ENCODE measurements at places on chromosomes 13 and 19. TPM values are rescaled to one million over a fixed set of nuclear protein-coding genes. Genes with fewer than 3 reads are reported as not detected.

CALR3 gene
- not detected for total RNA-seq

PDE4C gene
- total RNA-seq, result 0.66 TPM

SIGLECL1 gene
- total RNA-seq, result not detected

FGF9 gene
- 1.2 TPM for total RNA-seq

PSG4 gene
- total RNA-seq, result not detected

ZNF418 gene
- 21.2 TPM for total RNA-seq

F7 gene
- total RNA-seq, result not detected

ACER1 gene
- not detected for total RNA-seq

ANGPTL4 gene
- total RNA-seq, result 37.9 TPM

DNA sequence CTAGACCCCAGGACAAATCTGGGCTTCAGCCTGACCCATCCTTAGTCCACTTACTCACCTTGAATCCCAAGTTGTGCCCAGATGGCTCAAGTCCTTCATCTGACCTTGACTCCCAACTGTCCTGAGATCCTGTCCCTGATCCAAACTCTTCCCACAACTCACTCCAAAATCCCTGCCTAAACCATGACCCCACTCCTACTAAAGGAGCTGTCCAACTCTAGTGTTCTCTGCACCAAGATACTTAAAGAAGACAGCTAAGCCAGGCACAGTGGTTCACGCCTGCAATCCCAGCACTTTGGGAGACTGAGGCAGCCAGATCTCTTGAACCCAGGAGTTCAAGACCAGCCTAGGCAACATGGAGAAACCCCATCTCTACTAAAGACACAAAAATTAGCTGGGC lies 8.5 kb downstream of the POU2F2 start:
- no peak for DNase-seq

- no peak for DNase-seq
These were observed 31.3 kb downstream of the TEX26 start for GRCh38 chr13:30963791-30964190.

GRCh38 chr19:19443902-19444680 lies 38.6 kb downstream of the GATAD2A start:
- no peak for DNase-seq

DNA sequence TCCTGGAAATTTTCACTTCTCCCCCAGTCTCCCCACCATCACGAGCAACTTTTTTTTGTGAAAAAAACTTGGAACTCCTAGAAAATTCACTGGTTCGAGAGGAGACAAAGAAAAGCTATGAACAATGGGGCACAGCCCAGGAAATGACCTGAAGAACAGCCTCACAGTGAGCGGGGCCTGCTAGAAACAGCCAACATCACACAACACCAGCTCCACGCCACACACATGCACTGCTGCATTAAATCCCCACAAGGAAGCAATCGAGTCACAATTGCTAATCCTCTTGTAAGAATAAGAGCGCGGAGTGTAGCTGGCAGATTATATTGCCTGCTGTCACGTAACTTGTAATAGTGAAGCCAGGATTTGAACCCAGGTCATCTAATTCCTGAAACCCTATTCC lies 48.8 kb downstream of the SLC7A1 start:
- DNase-seq, result no peak

- no peak for DNase-seq
These were observed 4.3 kb downstream of the NACC1 start for GRCh38 chr19:13122275-13122878.

DNA sequence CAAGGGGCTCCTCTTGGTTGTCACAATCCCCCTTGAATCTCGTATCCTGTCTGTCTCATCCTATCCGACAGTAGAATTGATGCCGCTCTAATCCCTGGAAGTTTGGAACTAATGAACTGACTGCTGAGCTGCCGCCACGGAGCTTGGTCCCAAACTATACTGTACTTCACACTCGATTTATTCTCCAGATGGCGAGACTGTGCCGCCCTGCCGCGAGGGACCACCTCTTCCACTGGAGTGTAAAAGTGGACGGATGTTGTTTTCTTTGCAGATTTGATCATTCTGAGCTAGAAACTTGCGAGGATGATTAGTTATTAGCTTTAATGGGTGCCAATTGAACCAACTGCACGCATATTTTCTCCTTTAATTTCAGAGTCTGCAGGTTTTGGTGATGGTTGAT lies 117.2 kb downstream of the ZIC5 start:
- DNase-seq, result no peak

GRCh38 chr19:23991170-23991569 lies 76.5 kb downstream of the ZNF726 start:
- no peak for DNase-seq

- DNase-seq, result no peak
These were observed 261.7 kb downstream of the ITGBL1 start for GRCh38 chr13:101714195-101714594.

DNA sequence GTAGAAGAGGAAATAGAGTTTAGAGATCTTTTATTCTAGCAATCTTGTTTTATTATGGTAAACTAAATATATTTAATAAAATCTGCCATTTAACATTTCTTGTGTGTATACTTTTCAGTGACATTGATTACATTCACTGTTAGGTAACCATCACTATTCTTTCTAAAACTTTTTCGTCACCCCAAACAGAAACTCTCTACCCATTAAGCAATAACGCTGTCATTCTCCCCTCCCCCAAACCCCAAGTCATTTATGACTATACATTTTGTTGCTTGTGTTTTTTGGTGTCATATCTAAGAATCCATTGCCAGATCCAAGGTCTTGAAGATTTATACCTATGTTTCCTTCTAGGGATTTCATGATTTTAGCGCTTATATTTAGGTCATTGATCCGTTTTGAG lies 10.6 kb downstream of the URI1 start:
- no peak for DNase-seq

GRCh38 chr19:1206150-1206863 lies 729 bp downstream of the STK11 start:
- no peak for DNase-seq

GRCh38 chr13:28636069-28636468 lies 22.9 kb upstream of the POMP start:
- DNase-seq, result no peak

DNA sequence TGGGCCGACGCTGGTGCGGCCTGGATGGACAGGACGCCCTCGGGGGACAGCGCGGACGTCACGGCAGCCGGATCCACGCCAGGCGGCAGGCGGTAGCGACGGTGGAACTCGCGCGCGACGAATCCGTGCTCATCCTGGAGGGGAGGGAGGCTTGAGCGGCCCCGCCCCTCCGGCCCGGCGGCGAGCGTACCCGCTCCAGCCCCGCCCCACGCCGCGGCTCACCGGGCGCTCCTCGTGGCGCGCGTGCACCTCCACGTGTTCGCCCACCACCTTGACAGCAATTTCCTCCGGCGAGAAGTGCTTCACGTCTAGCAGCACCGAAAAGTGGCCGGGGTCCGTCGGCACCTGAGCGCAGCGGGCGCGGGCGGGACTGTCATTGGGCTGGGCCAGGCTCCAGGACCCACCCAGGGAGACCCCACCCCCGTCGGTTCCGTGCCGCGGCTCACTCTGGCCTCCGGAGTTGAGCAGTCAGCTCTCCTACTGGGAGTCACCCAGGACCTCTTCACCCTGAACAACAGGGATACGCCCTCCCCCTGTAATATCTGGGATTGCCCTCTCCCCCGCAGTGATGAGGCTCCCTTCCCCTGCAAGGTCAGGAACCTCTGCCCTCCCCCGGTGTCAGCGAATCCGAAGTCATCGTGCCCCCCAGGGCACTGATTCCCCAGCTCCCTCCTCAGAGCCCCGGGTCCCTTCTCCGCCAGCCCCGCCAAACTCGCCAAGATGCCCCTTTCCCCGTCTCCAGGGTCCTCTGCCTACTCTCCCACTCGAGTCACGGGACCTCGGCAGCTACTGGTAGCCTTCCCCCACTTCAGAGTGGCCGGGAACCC lies 1.1 kb downstream of the HSPB6 start:
- DNase-seq, result peak; percentile 95

DNA sequence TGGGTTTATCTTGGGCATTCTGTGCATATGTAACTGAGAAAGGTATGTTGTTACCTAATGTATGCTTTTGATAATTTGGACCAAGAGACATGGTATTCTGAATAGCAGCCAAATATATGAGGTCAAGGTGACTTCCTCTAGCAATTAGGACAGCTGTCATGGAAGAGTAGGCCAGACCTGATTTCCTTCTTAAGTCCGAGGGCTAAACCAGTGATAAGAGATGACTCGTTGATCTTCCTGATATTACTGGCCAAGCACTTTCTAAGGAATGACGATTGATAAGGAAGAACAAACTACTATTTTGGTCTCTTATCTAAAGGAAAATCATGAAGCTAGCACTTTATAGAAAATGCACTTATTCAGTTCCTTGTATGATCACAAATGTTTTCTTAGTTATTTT lies 42.7 kb downstream of the ARHGAP35 start:
- DNase-seq, result no peak

DNA sequence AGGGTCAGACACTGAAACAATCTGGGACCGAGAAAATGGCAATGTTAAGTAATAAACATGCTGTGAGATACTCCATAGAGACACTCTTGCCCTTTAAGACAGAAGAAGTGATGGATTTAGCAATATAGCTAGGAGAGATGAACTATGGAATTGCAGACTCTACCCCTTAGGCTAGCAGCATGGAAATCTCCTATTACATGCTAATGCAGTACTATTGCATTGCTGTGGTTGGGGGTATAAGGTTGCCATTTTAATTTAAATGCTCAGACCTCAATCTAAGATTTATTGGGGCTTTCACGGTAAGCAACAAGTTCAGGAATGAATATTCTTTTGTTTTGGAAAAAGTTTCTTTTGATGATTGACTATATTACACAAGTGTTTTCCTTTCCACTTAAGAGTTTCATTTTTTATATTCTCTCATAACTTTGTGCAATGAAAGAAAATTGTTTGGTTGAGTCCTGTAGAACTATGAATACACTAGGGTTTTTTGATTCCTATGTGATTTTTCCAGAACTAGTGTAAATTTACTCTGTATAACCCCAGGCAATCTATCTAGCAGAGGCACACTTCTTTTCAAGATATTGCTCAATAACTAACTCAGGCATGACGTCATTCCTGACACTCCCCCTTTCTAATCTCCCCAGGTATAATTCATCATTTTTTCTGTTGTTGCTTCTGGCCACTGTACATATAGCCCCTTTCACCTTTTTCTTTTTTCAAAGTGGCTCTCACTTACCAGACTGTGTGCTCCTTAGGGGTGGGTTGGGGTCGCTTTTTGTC lies 394.7 kb upstream of the KLF12 start:
- DNase-seq, result no peak

DNA sequence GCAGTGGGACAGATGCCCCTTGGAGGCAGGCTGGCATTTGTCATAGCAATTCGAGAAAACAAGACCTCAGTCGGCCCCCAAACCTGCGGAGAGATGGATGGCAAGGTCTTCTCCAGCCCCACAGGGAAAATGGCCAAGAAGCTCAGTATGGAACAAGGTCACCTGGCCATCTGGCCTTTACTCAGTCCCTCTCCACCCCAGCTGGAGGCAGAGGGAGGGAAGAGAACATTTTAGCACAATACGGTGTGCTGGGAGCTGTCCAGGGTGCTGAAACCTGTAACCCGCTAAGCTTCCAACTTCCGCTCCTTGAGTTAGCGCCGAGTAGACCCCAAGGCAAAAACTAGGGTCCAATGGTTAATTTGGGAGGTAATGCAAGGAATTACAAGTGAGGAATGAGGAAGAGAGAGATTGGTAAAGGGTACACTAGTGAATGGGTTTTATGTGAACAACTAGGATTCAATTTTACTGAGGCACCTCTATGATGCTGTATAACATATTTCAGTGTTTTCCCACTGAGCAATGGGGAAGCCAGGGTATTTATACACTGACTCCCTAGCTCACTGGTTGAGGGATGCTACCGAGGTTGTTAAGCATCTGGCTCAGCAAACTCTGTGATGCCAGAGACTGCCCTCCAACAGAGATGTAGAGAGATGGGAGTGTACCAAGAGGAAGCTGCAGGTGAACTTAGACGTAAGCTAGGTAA lies 64.3 kb downstream of the CACNA1A start:
- DNase-seq, result no peak

DNA sequence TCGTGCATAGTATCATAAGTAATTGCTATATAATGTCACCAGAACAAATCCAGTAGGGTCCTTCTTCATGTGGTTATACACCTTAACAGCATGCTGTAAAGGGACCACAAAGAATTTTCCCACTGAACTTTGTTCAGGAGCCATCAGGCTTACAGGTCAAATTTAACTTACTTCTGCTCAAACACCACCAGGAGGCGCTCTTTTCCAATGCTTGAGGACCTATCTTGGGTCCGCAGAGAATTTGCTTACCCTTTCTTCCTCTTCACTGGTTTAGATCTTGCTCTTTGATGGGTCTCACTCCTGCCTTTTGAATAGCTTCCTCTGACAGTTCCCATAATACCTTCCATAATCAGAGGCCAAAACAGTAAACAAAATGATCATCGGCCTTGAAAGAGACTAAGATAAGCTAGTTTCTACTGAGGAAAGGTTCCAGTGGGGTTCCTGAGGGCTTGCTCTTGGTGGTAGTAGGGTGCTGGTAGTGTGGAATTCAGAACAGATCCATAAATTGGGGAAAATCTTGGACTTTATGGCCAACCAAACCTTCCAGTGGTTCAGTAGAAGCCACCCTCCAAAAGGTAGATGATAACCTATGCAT lies 37.4 kb downstream of the SCGB2B2 start:
- no peak for DNase-seq
